SK-N-DZ (cell line): ENCODE measurements at places on chromosomes 11 and 22.

DNA sequence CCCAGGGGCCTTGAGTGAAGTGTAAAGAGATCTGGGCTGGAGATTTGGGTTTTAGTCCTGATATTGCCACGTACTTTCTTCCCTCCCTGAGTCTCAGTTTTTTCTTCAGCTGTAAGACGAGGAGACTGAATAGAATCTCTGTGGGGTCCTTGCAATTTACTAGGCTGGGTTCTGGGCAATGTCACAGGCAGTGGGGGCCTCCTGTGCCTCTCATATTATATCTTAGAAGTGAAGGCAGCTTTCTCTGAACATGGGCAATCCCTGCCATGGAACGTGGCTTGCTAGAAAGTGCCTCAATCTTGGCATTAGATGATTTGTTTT lies 62.0 kb upstream of the PTPRJ start:
- no peak for DNase-seq

DNA sequence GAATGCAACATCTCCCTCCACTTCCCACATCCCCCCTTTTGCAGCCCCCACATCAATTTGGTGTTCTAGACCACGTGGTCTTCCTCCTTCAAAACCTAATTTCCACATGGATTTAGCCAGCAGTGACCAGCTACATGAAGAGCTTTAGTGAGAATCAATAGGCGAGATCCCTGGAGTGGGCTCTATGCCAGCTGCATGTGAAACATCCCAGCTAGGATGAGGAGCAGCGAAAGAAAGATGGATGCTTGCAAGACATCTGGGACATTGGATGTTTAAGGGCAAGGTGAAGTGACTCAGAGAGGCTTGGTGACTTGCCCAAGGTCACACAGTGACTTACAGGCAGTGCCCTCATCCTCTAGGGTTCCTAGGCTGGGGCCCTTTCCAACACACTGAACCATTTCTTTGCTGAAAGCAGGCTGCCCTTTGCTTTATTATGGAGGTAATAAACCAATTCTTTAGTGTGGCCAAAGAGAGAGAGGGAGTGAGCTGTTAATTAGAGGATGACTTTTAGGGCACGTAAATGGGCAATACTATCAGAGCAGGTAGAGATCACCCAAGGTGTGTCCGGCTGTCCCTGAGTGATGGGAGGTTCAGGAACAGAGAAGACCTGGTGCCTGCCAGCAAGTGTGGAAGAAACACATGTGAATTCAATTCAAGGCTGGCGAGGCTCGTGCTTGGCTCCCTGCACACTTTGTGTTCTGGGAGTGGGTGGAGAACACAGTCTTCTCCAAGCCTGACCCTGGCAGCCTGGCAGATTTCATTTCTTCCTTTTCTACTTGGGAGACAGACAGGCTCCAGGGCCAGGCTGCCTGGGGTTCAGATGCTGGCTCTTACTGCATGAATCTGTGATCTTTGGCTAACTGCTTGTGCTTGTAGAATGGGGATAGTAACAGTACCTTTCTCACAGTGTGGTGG lies 24.0 kb downstream of the TSPAN18 start:
- no peak for DNase-seq

GRCh38 chr11:44445500-44446365 lies 119.7 kb upstream of the CD82 start:
- DNase-seq, result no peak

GRCh38 chr11:73318501-73319011 lies 10.5 kb downstream of the ARHGEF17 start:
- no peak for DNase-seq

DNA sequence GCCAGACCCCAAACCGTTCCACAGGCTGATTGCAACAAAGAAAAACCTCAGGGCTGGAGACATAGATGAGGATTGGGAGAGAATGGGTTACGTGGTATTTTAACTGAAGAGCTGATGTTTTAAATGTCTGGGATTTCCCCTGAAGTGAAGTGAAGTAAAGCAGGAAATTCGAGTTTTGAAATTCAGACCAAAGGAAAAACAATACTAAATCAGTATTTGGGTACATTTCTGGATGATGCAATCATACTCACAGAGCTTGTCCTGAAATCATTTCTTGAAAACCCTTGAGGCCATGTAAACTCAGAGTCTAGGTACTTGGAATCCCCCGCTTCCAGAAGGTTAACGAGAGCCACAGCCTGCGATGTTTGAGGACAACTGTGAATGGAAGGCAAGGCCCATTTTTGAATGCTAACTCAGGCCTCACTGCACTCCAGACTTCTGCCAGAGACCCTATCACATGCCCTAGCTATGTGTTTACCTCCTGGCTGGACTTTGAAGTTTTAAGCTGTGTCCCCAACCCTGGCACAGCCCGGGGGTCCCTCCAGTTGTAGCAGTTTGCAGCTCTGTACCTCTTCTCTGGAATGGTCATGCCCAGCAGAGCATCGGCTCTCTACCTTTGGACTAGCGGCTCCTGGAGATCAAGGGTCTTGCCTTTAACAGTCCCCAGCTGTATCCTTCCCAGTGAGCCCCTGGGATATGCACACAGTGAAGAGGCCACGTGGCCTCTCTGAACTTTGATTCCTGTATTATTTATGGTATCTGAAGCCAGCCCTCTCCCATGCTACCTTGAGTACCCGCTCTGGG lies 5.4 kb upstream of the FTH1 start:
- DNase-seq, result no peak

GRCh38 chr22:46934746-46935491 lies 172.5 kb downstream of the TBC1D22A start:
- no peak for DNase-seq

DNA sequence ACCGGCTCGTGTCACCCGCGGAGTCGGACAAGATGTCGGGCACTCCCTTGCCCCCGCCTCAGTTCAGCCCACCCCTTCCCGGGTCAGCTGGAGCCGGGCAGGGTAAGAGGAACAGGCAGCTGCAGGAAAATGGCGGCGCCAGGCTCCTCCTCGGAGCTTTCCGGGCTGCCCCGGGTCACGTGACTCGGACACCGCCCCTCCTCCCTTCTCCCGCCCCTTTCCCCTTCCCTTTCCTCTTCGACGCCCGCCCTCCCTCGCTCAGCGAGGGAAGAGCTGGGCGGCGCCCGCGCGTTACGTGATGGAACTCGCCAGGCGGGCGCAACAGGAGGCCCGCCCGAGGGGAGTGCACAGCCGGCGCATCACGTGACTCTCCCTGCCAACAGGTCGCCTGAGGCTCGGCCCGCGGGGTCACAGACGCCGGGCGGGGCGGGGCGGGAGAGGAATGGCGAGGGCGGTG lies at the start of gene PICALM:
Gene PICALM (minus strand): TSS at position 134 of the 457 bp plus-strand sequence. CDS start 304 bp downstream, outside the sequence.
- DNase-seq, result peak; percentile 99

GRCh38 chr11:64581057-64581523 lies 9.9 kb upstream of the SLC22A12 start:
- DNase-seq, result no peak

GRCh38 chr22:35346596-35347220 lies 34.2 kb upstream of the HMOX1 start:
- no peak for DNase-seq

DNA sequence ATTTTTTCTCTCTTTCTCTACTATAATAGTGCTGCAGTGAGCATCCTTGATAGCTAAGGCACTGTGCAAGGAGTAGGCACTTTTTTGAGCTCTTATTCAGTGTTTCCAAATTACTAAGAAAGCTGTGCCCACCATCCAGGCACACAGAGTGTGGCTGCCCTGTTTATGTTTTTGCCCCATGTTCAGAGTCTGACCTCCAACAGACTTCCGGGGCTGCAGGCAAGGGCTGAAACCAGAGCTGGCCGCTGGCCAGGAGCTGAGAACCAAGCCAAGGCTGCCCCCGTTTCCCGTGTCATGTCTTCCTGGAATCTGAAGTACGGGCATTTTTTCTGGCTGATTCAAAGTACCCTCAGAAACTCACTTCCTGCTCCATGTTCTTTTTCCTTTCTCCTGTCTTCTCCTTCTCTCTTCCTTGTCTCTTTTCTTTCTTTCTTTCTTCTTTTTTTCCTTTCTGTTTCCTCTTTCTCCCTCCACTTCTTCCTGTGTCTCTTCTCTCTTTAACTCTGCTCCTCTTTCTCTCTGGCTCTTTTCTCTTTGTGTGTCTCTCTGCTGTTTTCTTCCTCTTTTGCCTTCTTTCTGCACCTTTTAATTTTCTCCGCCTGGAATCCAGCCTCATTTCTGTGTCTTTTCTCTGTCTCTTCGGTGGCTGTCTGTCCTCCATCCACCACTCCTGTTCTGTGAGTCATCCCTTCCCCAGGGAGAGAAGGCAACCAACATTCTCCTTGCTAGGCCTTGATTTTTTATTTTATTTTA lies 17.0 kb upstream of the KCTD14 start:
- no peak for DNase-seq

- DNase-seq, result no peak
These were observed 91.0 kb downstream of the ISX start for GRCh38 chr22:35156945-35157344.

DNA sequence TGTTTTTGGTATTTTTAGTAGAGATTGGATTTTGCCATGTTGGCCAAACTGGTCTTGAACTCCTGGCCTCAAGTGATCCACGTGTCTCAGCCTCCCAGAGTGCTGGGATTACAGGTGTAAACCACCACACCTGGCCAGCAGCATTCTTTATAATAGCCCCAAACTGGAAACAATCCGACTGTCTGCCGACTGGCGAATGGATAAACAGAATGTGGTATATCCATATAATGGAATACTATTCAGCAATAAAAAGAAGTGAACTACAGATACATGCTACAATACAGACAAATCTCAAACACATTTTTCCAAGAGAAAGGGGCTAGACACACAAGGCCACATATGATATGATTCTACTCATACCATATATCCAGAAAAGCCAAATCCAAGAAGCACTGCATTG lies 151.3 kb downstream of the ST3GAL4 start:
- no peak for DNase-seq

- no peak for DNase-seq
These were observed 672.1 kb downstream of the TBC1D22A start for GRCh38 chr22:47434336-47435203.

DNA sequence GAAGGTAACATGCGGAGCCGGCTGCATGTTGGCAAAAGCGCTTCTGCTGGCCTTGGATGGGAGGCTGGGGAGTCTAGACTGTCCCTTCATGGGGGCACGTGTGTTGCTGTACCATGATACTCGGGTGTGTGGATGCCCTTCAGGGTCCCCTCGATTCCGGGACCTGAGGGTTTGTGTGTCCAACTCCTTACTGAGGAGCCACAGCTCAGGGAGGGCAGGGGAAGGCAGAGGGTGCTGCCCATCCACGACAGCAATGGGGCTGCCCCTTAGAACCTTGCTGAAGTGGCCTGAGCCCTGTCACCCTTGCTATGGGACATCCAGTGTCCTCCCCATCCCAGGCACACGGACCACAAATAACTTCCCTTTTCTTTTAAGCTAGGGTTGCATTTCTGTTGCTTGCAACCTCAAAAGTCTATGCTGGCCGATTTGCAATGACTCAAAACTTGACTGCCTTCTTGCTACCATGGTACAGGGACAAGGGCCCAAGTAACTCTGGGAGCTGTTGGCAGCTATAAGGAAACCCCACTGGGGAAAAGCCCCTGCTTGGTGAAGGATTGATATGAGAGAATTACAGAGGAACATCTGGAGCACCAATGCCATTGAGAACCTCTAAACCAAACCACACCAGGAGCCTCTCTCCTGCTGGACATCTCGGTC lies 43.8 kb downstream of the RTL6 start:
- no peak for DNase-seq

GRCh38 chr11:95459291-95460042 lies 228.5 kb upstream of the SESN3 start:
- DNase-seq, result peak; percentile 74

GRCh38 chr11:60498853-60499252 lies 6.3 kb downstream of the MS4A12 start:
- no peak for DNase-seq

DNA sequence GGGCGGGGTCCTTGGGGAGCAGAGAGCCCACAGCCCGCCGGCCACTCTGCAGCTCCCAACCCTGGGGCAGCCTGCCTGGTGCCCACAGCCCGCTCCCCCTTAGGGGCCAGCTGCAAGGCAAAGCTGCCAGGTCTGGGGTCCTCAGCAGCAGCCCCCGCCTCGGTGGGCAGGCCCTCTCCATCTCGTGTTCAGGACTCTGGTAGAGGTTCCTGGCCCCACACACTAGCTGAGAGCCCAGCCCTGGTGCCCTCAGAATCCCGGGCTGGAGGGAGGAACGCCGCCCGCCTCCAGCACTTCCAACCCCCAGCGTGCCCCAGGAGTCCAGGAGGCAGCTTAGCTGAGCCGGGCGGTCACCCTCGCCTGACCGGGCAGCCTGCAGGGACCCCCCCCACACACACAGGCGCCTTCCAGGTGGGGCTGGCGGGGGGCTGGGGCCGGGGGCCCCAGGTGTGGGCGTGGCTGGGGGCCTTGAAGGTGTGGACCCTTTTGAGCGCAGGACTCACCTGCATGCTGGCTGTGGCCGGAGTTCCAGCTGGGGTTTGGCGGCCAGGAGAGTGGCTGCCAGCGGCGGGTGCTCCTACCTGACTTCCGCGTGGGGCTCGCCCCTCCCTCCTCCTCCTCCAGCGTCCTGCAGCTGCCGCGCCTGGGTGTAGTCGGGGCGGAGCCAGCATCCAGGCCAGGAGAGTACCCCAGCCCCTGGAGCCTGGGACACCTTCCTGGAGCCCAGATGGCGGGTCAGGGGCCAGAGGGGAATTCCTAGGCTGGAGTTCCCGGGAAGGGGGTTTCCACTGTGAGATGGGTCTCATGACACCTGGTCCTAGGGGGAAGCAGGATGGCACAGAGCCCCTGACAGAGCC lies at the start of gene ANO9:
Gene ANO9 (minus strand): TSS at position 594 of the 857 bp plus-strand sequence. CDS start 85 bp downstream, at position 509.
- peak; percentile 48 for DNase-seq

GRCh38 chr11:64571410-64572091 lies 19.5 kb upstream of the SLC22A12 start:
- peak; percentile 46 for DNase-seq
